Activated CD8-positive, alpha-beta T cell treated with anti-CD3 and anti-CD28 coated beads, Interleukin-2, amount 10 ng/mL, durations not matched to agents 7 days and 5 days (primary cell): ENCODE measurements at places on chromosomes 3 and 15. TPM values are rescaled to one million over a fixed set of nuclear protein-coding genes. Genes with fewer than 3 reads are reported as not detected.

DNA sequence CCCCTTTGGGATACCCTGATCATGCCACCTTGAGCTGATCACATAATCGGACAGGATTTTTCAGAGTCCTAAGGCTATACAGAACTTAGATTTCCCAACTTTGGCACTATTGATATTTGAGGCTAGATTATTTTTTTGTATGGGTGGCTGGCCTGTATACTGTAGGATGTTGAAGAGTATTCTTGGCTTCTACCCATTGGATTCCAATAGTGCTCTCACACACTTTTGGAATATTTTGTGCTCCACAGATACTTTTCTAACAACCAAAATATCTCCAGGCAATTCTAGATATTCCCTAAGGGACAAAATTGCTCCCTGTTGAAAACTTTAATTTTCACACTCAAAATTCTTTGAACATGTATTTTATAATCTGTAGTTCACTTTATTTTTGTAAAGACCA, 125.1 kb downstream of the ABI3BP start:
- DNase-seq: no peak

DNA sequence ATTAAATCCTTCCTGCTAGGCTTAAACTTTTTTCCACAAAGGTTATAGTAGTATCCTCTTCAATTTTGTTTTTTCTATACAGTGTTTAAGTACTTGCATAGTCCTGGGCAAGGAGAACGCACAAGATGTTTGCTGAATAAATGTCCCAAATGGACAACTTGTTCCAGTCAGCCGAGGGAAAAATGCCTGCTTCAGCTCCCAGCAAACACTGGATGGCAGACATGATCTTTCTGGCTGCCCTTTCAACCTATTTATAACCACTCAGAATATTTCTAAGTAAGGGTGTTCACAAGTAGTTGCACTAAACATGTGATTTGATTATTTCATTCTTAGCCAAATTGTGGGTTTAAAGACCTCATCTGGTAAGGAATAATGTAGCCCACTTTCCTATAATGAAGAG, 29.8 kb downstream of the GNB4 start:
- DNase-seq: no peak

GRCh38 chr3:42149975-42150374, 58.8 kb downstream of the TRAK1 start:
- no peak for DNase-seq

DNA sequence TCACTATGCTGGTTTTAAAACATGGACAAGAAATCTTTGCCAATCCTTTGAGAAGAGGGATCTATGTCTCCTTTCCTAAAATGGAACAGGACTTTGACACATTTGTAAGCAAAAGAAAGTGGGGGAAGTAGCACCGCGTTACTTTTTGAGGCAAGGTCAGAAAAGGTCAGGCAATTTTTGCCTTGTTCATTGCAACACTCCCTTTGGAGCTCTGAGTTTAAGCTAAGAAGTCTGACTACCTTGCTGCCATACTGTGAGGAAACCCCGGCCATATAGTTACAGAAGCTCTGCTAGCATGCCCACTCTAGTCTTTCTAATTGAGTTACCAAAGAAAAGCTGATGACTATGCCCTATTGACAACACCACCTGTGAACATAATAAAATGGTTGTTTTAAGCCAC, 1.4 kb downstream of the FAM227B start:
- DNase-seq: no peak

DNA sequence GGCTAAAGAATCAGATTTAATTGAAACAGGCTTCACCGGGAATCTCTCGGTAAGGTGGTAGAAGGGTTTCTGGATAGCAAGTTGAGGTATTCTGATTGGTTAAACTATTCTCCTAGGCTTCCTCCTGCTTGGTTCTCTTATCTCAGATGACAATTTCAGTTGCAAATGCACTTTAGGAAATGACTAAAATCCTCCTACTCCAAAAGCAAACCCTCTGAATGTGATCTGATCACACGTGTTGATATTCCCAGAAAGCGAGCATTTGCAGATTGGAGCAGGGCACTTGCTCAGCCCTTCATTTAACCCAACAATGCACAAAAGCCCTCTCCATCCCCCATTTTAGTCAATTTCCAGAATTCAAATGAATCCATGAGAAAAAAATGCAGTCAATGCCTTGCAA, 55.6 kb upstream of the ICE2 start:
- DNase-seq: no peak

- no peak for DNase-seq
Observed at GRCh38 chr15:60763688-60764087, 284.7 kb upstream of the ICE2 start.

DNA sequence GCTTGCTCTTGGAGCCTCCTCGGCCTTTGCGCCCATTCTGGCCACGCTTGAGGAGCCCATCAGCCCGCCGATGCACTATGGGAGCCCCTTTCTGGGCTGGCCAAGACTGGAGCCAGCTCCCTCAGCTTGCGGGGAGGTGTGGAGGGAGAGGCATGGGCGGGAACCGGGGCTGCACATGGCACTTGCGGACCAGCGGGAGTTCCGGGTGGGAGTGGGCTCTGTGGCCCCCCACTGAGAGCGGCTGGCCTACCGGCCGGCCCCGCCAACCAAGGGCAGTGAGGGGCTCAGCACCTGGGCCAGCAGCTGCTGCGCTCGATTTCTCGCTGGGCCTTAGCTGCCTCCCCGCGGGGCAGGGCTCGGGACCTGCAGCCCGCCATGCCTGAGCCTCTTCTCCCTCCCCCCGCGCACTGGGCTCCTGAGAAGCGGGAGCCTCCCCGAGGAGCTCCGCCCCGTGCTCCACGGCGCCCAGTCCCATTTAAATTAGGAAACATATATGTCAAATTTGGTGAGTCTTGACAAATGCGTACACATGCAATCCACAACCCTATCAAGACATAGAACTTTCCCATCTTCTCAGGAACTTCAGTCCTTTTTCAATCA, 97.6 kb upstream of the CNTN3 start:
- no peak for DNase-seq

Gene TMEM39A
- total RNA-seq: 31.2 TPM

DNA sequence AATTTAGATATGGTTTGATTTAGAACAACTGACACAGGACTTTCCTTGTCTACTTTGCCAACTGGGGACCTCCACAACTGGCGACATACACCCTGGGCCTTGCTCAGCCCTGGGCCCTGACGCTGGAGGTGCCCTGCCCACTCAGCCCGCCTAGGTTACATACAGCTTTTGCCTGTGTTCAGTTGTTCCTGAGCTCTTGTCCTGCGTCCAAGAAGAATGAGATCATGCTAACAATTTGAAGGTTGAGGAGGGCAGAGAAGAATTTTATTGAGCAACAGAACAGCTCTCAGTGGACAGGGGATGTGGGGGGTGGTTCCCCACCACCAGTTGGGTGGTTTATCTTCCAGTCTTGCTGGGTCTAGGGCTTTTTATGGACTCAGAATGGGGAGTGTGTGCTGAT, 67.9 kb downstream of the IQCH start:
- no peak for DNase-seq
